ENCODE measurements at places on chromosomes 3 and 15. TPM values are rescaled to one million over a fixed set of nuclear protein-coding genes. Genes with fewer than 3 reads are reported as not detected.

- no peak for DNase-seq
These were observed 660.1 kb upstream of the CFAP20DC start for GRCh38 chr3:59709702-59710553.

- no peak for DNase-seq
These were observed 9.6 kb upstream of the EHHADH start for GRCh38 chr3:185263423-185263822.

GRCh38 chr15:73174171-73174570 is 121.9 kb downstream of the NEO1 start:
- no peak for DNase-seq

DNA sequence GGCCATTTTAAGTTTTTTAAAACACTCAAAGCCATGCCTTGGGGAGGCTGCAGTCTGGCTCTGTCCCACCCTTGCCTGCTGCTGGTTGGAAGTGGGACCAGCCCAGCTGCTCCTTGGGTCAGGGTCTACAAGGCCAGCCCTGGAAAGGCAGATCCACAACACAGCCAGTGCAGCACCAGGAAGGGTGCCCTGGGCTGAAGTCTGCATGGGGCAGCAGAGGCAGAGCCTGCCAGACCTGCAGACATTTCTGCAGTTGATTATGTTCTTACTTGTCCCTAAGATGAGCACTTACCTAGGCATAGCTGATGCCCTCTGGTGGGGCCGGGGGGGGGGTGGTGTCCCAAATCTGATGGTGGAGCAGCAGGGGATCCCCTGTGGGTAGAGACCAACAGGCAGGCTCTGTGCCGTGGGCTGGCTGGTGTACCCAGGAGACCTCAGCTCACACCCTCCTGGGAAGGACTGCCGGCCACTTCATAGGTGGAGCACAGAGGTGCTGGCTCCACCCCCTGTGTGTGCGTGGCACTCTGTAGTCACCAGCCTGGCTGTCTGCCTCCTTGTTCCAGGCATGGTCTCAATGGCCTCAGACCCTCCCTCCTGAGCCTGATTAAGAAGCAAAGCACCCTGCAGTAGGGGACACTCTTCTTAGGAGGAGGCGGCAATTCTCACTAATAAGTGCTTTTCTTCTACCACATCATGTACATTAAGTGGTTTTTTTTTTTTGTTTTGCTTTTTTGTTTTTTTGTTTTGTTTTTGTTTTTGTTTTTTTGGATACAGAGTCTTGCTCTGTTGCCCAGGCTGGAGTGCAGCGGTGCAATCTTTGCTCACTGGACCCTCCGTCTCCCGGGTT is 97.4 kb upstream of the KLF13 start:
- no peak for DNase-seq

DNA sequence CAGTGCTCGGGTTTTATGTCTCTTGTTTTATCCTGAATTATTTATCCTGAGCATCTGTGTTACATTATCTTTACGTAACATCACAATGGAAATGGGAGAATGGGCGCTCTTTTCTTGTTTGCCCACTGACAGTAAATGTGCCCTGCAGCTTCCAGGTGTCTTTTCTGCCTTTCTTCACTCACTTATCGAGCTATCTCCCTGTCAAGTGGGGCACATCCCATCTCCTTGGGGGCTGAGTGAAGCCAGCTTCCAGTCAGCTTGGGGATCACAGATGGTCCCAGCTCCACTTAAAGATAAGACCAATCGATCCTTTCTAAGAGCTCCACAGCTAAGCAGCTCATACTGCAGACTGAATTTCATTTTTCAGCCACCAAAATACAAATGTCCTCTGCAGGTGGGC is 125.8 kb downstream of the KBTBD8 start:
- DNase-seq: no peak

GRCh38 chr3:146065573-146066006 is 95.4 kb downstream of the PLOD2 start:
- peak; percentile 82 for DNase-seq

DNA sequence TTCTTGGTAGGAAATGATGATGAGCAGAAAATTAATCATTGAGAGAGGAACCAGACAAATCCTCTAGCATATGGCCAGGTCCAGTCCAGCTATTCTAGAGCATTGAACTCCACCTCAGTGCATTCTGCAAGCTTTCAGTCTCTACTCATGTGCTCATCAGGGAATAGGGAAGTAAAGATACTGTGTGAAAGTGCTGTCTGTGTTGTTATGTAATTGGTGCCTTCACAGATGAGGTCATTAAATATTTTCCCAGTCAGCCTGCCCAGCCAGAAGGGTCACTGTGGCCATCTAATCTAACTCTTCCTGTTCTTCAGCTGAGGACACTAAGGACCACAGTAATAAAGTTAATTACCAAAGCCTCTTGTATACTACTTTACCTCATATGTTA is 28.2 kb downstream of the C3orf62 start:
- no peak for DNase-seq

DNA sequence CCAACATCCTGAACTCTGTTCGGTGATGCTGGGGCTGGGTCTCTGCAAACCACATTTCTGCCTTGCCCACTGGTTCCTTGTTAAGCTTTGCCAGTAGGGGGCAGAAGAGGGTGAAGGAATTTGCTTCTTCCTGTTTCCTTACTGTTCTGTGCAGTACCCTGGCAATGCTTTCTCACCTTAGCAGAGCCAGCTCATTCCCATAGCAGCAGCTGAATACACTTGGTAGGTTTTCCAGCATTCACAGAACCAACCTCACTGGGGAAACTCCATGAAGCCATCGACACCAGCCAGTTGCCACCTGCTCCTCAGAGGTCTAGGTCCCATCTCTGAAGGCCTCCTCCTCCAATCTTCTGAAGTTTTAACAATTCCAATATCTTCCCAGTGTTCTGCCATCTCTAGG is 308.4 kb downstream of the PDCD6IP start:
- peak; percentile 71 for DNase-seq

DNA sequence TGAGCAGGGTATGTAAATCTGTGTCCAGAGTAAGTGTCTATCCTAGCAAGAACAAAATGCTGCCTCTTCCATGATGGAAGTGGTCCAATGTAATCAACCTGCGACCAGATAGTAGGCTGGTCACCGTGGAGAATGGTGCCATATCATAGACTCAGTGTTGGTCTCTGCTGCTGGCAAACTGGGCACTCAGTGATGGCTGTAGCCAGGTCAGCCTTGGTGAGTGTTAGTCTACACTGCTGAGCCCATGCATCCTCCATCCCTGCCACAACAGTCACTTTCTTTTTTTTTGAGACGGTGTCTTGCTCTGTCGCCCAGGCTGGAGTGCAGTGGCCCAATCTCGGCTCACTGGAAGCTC is 69.3 kb downstream of the CHRD start:
- DNase-seq: no peak

DNA sequence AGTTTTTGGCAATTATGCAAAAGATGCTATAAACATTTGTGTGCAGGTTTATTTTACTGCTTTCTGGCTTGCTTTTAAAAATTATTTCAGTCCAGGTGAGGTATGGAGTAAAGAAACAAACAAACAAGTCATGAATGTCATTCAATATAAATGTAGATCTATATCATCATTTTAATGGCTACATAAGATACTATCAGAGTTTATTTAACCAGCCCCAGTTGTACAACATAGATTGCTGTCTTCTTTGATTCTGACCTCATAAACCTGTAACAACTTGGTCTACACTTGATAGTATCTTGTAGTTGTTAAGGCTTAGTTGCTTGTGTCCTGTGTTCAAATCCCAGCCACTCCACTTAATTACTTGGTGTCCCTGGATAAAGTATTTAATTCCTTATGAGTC is 46.0 kb upstream of the RNU6-1 start:
- DNase-seq: no peak

- DNase-seq: no peak
These were observed 283.8 kb upstream of the ADAMTS9 start for GRCh38 chr3:64971602-64972001.

GRCh38 chr15:52649686-52650085 is 29.5 kb downstream of the ATOSA start:
- DNase-seq: no peak

DNA sequence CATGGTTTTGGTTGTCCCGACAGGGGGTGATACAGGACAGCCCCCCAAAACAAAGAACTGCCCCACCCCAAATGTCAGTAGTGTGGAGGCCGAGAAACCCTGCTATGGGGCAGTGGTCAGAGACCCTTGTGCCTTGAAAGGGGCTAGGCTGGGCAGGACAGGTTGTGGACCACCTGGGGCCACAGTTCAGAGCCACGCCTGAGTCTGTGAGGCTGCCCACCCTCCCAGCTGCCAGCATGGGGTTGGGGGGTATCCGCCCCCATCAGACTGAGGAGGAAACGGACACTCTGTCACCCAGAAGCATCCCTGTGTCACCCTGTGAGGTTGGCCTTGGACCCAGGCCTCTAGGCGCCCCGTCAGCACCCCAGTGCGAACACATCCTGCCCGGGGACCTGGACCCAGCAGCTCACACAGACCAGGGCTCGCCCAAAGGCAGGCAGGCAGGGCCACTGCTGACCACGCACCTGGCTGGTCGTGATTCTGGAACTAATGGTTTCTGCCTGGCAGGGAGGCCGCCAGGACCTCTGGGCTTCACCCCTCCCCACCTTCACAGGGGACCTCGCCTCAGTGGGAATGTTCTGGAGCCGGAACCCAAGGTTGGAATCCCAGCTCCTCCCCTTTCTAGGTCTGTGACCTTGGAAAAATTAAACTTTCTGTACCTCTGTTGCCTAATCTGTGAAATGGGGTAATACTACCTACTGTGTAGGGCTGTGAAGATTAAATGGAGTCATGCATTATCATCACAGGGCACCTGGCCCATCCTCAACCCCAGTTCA is 1.4 kb downstream of the SLC41A3 start:
- no peak for DNase-seq

DNA sequence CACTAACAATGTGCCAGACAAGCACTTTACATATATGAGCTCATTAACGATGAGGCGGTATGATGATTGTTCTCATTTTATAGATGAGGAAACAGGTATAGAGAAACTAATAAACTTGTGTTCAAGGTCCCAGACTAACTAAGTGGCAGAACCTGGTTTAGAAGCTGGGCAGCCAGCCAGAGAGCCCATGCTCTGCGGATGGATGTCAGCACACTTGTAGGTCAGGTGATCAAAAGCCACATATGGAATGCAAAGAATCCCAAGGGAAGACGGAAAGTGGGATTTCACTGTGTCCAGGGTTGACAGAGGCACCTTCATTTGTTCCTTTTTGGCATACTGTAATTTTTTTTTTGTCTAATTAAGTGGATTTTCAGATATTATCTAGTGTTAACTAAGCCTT is 103.7 kb downstream of the EFL1 start:
- DNase-seq: no peak

DNA sequence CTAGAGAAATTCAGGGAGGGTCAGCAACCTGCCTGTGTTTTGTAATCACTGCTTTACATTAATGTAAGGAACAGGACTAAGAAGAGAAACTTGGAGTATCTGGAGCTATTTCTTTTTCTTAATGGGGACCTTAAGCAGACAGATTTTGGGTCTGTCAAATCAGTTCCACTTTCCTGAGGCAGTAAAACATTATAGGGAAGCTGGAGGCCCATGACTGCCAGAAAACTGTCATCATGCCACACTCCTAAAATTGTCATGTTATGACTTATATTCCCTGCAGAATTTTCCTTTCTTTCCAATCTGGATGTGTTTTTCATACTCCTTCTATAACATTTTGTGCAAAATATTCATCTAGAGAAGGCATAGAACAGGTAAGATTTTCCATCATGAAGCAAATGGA is 28.8 kb downstream of the DGKG start:
- DNase-seq: no peak

GRCh38 chr3:94311651-94312050 is 248.8 kb downstream of the NSUN3 start:
- DNase-seq: no peak

DNA sequence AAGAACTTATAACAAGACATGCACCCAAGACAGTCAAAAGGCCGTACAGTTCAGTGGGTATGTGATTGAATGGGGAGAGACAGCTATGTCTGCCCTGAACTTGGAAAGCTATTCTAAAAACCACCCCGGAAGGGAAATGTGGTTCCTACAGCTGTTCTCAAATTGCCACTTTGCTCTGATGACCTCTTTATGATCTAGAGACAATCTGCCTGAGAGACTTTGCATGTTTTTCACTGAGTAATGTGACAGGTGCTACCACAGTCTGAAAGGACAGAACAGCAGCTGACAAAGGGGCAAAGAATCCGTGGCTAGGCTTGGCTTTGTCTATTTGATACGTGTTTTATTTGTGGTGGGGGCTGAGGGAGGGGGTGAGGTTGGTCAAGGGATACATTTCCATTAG is 148.3 kb upstream of the NPHP3 start:
- DNase-seq: no peak

DNA sequence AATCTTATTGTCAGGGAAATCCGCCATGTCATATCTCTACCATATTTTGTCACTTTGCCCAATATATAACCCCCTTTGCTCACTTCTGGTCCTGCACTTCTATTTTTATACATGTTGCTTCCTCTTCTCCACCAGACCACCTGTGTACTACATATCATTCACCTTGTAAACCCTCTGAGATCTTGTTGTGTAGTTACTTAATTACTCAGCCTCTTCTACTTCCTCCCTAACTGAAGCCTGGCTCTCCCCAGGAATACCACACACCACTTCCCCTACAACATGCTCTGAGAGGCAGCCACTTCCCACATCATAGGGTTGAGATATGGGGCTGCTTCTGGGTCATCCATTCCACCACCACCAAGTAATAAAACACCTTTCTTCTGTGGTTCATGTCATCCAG is 10.0 kb downstream of the HEXA start:
- no peak for DNase-seq

- DNase-seq: no peak
These were observed 254.6 kb upstream of the RBMS3 start for GRCh38 chr3:29026286-29026685.

TMEM266 gene
- 0.74 TPM for total RNA-seq

SRGAP3 gene
- total RNA-seq: 15.7 TPM

ETFA gene
- total RNA-seq: 152 TPM

RHCG gene
- not detected for total RNA-seq

ZDHHC23 gene
- 9.1 TPM for total RNA-seq

CD96 gene
- not detected for total RNA-seq

RNF7 gene
- 77.5 TPM for total RNA-seq

HIGD2B gene
- not detected for total RNA-seq

KCNMB3 gene
- 2.7 TPM for total RNA-seq

DENND6A gene
- total RNA-seq: 13.8 TPM

ARRDC4 gene
- 35.2 TPM for total RNA-seq

NAA80 gene
- 40.4 TPM for total RNA-seq

Data from cardiac muscle cell (in vitro differentiated cells and primary cell).